ENCODE measurements at places on chromosomes 16 and 17.

DNA sequence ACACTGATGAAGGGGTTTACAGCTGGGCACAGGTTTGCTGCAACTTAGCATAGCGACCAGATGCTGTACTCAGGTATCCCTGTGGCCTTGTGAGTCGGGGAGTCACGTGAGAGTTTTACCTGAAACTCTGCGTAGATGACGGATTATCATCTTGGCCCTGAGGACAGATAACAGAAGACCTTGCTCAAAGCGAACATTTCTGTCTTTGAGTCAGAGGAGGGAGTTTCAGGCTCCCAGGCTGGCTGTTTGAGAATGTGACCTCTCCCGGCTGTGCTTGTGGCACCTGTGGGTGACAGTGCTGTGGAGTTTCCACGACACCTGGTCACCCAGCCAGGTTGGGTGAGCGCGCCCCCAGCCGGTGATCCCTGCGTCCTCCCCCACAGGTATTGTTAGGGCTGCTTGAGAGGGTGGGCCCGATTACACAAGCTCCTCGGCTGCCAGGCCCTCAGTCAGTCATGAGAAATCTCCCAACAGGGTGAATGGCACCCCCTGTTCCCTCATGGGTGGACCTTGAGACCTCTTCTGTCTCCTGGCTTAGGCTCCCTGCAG lies 44.4 kb upstream of the CRISPLD2 start:
- no peak for DNase-seq

DNA sequence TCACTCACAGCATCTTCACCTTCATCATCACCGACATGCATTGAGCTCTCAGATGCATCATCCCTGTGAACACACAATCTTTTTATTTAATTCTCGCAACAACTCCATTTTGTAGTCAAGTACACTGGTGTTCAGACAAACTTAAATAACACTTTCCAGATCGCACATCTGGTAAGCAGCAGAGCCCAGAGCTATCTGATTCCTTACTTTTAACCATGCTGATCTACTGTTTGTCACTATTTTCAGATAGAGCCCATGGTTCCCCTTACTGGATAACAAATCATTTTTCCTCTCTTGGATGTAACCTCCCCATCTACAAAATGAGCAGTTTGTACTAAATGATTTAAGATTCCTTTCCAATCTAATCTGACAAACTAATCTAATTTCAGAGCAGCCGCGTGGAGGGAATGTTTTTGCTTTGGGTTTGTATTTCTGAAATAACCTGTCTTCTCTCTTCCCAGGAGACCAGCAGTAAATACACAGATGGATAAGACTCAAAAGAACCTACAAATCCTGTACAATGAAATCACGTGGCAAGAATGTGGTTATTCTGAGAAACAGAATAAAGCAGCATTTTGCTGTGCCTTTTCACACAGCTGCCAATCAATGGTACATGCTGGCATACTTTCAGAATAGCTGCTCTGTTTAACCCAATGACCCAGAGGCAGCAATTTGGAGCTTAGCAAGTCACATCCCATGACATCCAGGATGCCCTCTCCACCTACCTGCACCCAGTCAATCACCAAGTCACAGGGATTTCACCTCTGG lies 72.9 kb upstream of the CCL2 start:
- DNase-seq: no peak

DNA sequence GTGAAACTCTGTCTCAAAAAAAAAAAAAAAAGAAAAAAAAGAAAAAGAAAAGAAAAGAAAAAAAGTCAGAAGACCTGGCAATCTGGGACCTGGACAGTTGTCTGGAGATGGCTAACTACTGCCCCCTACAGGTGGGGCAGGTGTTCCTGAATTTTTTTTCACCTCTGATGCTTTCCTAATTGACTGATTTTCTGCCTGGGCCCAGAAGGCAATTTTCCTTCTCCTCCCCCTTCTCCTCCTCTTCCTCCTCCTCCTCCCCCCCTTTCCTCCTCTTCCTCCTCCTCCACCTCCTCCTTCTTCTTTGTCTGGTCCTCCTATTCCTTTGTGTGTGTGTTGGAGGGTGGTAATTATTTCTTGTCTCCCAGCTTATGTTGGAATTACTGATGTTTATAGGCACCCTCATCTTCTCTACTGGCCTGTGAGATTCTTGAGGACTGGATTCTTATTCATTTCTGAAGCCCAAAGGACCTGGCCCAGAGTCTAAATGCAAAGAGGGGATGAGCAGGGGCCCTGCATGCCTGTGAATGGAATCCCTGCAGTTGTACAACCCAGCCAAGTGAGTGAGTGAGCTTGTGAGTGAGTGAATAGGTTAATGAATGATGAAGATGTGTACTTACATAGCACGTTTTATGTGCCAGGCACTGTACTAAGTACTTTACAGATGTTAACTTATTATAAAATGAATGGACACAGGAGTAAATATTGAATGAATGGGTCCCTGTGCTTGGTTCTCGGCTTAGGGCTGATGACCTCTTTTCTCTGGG lies 26.9 kb downstream of the IRX5 start:
- DNase-seq: no peak

GRCh38 chr16:27579087-27579980 lies 29.4 kb downstream of the KATNIP start:
- DNase-seq: no peak

DNA sequence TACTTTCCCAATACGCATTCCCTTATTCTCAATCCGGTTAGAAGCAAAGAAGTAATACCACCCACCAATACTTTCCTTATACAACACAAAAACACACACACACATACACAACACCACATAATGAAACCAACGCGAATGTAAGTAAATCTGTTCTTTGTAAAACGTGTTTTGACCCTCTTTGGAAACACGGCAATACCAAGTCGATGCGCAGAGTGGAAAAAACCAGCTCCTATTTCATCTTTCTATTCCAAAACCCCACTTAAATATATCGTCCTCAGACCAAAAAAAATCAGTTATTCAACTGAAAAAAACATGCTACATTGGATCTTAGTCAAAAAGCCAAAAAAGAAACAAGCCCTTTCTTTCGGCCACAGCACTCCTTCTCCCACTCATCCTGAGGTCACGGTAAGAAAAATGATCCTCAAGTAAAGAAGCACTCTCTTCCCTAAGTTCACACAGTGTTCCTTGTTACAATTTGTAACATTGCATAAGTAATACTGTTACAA lies 31.0 kb upstream of the ARL4D start:
- no peak for DNase-seq

DNA sequence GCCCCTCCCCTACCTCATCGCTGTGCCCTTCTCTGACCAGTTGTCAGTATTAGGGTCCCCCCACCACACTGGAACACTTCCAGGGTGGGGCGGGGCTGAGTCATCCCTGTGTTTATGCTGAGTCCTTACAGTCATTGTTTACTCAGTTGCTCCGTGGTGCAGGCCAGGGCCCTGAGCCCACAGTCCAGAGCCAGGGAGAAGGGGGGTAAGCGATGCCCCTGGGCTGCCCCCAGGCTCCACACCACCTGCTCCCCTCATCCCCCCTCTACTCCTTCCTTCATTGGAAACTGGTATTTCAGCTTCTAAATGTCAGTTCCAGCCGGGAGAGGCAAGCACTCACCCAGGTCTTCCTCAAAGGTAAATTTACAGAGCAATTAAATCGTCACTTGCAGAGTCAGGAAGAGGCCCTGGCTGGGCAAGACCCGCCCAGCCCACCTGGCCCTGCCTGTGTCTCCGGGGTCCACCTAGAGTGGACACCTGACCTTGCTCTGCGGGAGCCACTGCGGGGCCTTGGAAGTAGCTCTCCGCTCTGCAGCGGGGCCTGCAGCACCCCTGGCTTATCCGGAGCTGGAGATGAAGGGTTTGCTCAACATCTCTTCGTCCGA lies 4.8 kb downstream of the ATP2A3 start:
- peak; percentile 64 for DNase-seq

DNA sequence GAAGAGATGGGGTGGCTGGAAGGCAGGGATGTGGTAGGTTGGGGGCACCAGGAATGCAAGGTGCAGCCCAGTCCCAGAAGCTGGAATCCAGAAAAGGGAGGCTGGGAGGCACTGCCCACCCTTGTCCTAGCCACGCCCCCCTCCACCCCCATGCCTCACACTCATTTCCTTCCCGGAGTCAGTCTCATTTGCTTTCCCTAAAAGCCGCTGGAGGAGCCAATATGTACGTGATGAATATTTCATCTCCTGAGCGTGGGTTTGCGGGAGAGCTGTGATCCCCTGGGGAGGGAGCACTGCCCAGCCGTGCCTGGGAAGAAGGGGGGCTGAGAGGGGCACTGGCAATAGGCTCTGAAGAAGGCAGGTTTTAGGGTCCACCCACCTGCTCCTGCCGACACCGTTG lies 124.5 kb upstream of the LHX1 start:
- peak; percentile 10 for DNase-seq

DNA sequence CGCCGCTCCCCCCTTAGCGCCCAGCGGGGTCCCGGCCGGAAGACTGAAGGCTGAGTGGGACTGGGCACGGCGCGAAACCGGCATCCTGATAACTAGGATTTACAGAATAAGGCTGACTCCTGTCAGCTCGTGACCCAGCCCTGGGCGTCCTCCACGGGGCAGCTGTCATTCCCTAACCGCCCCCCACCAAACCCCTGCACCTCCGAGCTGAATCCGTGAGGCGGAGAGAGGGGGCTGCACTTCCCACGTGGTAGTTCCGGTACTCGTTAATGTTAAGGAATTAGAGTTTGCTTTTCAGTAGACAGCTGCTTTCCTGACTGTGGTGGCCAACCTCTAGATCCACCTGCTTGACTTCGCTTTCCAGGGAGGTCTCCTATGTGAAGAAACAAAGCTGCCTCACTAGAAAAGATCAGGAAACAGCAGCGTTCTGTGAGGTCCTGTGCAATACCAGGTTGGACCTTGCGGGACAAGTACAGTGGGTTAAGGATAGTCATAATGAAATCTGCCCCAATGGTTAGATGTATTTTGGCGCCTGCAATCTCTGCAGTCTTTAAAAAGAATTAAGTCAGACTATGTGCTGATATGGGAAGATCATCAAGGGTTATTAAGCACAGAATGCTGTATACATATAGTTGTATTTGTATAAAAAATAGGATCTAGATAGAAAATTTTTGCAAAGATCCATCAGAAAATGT lies 1.1 kb upstream of the WBP2 start:
- peak; percentile 57 for DNase-seq

DNA sequence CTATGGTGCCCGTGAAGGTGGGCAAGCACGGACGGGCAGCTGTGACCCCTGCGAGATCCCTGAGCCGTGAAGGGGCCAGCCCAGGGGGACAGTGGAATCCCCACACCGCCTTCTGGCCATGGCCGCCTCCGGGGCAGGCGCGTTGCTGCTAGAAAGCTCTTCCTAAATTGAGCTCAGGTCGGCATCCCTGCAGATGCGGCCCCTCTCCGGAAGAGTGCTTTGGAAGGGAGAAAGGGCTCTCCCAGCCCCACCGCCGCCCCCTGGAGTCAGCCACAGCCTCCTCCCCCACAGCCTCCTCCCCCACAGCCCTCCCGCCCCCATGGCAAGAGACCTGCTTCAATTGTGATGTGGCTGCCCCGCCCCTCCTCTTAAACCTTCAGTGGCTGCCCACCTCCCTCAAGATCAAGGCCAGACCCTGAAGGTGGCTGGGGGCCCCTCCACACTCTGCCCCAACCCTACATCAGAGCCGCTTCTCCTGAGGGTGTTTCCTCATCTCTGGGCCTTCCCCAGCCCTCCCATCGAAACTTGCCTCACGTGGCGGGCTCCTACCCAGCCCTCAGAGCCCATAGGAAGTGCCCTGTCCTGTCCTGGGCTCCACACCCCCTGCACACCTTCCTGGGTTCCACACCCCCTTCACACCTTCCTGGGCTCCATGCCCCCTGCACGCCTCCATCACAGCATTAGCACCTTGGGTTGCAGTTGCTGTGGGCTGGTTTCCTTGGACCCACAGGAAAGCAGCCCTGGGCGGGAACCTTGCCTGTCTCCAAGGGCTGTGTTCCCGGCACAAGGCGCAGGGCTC lies 5.5 kb upstream of the CBFA2T3 start:
- no peak for DNase-seq

GRCh38 chr17:58399974-58400373 lies 17.4 kb downstream of the RNF43 start:
- no peak for DNase-seq

DNA sequence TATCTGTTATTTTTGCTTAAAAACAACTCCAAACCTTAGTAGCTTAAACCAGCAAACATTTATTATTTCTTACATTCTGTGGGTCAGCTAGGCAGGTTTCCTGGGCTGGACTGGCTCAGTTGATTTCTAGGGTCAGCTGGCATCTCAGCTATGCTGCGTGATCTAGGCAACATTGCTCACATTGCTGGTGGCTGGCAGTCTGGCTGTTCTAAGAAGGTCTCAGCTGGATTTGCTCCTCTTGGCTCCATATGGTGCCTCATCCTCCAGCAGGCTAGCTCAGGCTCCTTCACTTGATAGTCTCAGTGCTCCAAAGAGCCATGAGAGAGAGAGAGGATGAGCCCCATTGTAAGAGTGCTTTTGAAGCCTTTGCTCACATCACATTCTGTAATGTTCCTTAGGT lies 470.6 kb upstream of the CDH5 start:
- no peak for DNase-seq

DNA sequence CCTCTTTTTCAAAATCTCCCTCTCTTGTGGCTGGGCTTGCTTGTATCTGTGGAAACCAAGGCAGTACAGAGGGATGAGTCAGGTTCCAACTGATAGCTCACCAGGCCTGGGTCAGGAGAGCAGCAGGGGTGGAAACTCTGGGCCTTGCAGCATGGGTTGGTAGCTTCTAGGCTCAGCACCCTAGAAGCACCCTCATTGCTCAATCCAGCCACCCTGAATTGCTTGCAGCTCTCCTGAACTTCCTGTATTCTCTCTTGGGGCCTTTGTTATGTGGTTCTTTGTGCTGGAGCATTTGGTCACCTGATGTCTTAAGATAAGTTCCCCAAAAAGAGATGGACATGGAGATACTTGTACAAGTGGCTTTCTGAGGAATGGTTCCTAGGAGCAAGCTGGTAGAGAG lies 169.4 kb downstream of the IRX5 start:
- DNase-seq: no peak

DNA sequence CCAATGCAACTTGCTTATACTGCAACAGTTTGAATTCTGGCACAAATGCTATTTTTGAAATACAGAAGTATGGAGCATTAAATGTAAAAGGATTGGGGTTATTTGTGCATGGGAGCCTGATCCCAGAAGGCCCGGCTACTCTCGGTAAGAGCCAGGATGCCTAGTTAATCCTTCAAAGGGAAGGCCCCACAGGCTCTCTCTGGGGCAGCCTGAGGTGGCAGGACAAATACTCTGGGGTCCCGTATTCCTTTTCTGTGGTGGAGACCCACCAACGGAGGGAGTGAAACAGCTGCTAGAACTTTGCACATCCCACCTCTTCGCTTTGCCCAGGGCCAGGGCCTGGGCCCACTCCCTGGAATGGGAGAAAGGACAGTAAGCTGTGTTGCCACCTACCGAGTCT lies 30.4 kb downstream of the ERN1 start:
- no peak for DNase-seq

- no peak for DNase-seq
Measured at GRCh38 chr17:69404399-69404798, 10.1 kb upstream of the MAP2K6 start.
